ENCODE measurements at places on chromosomes 5 and 9.

GRCh38 chr9:82275258-82275927, 286.8 kb downstream of the SPATA31D1 start:
- no peak for DNase-seq

DNA sequence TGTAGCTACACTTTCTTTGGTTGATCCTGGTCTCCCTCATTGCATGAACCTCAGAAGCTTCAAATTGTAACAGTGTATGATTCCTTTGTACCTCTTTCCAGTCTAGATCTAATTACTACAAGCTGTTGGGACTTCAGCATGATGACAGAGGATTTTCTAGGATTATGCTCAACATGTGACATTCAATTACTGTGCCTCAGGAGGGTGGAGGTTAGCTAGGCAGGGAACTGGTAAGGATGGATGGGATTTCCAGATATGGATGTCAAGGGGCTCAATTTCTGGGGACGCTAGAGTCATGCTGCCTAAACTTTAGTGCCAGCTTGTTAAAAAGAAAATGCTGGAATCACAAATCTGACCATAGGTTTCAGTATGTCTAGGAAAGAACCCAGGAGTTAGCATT, 29.2 kb upstream of the GLRA1 start:
- no peak for DNase-seq

GRCh38 chr5:98454904-98455303, 318.6 kb upstream of the RGMB start:
- DNase-seq = no peak

DNA sequence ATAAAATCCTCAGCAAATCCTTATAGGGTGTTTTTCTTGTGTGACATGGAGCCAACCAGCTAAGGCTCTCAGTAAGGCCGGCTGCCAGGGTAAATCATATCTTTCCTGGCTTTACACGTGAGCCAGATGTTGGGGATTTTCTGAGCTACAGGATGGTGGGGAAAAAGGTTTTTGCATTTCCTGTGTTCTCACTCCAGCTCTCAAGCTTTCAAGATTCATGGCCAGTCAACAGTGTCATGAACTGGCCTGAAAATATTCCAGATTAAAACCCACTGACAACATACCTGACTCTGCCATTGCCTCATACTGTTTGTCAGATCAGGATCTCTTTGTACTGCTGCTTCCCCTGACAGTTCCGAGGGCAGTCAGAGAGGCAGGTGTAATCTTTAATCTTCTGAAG, 306.9 kb downstream of the GLIS3 start:
- DNase-seq = no peak

DNA sequence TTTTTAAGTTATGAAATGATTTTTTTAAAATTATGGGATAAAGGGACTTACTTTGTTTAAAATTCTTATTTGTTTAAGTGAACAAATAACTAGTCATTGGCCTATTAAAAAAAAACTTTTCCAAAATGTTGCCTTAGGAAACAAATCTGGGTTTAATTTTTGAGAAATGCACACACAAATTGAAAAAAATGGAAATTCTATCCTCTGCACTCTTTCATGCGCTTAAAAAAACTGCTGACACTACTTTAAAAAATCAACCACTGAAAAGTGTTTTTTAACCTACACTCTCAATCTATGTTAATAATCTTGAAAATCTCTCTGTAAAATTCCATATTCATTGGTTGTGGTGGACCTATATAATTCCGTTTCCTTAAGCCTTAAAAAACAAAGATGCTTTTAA, 163.4 kb upstream of the DAB2 start:
- no peak for DNase-seq

- DNase-seq = no peak
Measured at GRCh38 chr5:98072921-98073320, 700.5 kb upstream of the RGMB start.

- DNase-seq = no peak
Measured at GRCh38 chr9:76419782-76420380, 25.7 kb upstream of the RFK start.

DNA sequence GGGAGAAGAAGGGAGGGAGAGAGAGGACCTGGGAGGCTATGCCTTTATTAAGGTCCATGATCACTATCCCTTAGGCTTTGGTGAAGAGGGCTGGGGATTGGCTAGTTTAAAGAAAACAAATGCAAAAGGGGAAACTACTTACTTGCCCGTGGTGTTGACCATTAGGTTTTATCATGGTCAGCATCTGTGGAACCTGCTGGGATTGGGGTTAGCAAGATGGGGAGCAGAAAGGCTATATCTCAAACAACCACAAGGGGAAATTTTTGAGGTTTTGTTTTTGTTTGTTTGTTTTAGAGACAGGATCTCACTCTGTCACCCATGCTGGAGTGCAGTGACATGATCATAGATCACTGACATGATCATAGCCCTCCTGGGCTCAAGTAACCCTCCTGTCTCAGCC, 9.0 kb upstream of the RAD23B start:
- DNase-seq = no peak

- DNase-seq = no peak
Measured at GRCh38 chr9:5910413-5911057, 19.8 kb downstream of the MLANA start.

GRCh38 chr9:34954225-34954624, 3.9 kb upstream of the PHF24 start:
- no peak for DNase-seq

DNA sequence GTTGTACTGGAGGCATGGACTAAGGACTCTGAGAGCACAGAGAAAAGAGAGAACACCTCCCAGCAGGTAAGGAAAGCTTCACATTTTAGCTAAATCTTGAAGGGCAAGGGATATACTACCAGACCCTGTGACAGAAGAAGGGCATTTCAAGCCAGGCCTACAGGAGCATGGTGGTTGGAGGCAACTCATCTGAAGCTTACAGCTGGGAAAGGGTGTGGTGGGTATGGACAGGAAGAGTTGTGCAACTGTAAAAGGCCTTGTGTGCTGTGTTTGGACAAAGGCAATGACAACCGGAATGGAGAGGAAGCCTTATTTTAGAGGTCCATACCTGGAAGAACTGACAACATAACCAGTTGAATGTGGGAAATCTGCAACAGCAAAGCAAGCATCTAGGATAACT, 31.2 kb downstream of the NIPSNAP3B start:
- DNase-seq = no peak

- no peak for DNase-seq
Measured at GRCh38 chr5:132669966-132670882, 3.6 kb upstream of the IL4 start.

GRCh38 chr9:103990311-103990710, 103.8 kb upstream of the SMC2 start:
- DNase-seq = no peak

GRCh38 chr5:21654-22233, 70.2 kb upstream of the PLEKHG4B start:
- DNase-seq = no peak

- DNase-seq = no peak
Measured at GRCh38 chr5:73853091-73853490, 227.1 kb downstream of the ARHGEF28 start.

- DNase-seq = no peak
Measured at GRCh38 chr5:61866930-61867329, 439.1 kb upstream of the KIF2A start.

GRCh38 chr9:21661626-21662025, 140.8 kb upstream of the MTAP start:
- DNase-seq = no peak

DNA sequence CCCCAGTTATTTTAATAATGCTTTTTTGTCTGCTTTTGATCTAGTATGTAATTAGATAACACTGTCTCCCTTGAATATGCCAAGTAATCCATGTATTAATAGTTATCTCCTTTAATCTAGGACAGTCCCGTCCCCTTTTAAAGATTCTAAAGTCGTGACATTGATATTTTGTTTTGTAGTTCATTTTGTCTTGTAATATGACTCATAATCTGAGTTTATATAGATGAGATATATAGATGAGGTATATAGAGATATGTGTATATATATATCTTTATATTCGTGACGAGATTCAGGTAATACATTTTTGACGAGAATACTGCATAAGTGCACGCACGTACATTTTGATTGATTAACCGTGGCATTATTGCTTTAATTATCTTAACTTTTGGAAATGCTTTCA, 1.6 kb downstream of the SREK1 start:
- no peak for DNase-seq

DNA sequence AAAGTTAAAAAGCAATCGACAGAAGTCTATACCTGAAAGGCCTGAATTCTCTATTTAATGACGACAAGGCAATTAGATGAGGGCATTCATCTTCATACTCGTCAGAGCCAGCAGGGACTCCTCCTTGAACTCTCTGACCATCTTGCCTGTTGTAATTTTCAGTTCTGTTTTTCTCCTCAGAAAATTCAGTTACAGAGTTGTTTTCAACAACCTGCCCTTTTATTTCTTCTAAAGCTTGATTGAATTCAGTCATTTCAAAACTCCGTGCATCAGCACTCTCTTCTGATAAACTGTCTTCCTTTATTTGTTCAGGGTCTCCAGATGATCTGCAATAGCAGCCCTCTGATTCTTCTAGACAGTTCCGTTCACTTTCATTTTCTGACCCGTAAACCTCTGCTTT, 15.6 kb downstream of the RIOK2 start:
- DNase-seq = no peak

Data from effector CD4-positive, alpha-beta T cell (primary cell).